ELF-1 (cell line): ENCODE measurements at places on chromosomes 16 and 17.

- DNase-seq = no peak
These were observed 309.5 kb upstream of the PMFBP1 start for GRCh38 chr16:72481419-72481818.

DNA sequence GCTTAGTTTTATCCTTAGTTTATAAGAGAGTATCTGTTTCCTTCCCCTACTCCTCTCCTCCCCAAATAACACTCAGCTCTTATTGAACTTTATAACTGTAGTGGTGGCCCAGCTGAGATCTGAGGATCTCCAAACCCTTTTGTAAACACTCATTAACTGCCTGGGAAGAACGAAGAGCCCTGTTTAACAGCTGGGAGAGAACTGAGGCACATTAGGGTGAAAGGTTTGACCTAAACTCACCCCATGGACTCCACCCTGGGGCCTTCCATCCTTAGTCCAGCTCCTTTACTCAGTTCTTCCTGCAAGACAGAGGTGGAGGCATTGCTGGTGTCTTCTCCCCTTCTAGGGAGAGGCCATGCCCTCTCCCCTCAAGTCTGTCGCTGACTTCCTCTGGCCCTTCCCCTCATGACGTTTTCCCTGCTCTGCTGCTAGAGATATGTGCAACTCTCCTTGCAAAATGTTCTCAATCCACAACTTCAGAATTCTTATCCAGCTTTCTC lies 1.2 kb upstream of the RARA start:
- DNase-seq = no peak

DNA sequence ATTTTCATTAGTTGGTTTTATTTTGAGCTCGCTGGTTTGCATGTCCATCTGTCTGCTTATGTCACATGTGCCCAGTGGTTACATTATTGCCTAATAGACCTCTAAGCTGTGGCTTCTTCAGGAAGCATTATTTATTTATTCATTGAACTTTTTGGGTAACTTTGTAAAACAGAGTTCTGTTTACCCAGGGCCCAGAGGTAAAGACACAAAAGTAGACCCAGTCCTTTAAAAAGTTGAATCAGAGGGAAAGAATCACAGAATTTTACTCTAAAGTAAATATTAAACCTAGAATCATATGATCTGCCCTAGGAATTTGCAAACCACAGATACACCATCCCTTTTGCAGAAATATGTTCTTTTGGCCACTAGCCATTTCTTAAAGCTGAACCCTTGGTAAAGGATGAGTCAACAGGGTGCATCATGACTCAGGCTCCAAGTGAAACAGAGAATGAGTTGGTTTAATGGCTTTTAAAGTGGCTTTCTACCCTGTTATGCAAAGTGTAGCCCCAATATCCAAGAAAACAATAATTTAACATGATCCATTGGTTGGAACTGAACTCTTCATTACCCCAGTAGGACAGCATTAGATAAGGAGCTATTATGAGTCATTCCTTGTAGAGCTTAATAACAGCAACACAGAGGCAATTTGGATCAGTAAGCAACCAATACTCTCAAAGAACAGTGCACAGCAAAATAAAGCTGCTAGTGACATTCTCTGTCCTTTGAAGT lies 236.3 kb downstream of the KCNJ2 start:
- no peak for DNase-seq

GRCh38 chr17:74276051-74276476 lies 2.0 kb downstream of the DNAI2 start:
- DNase-seq = no peak

DNA sequence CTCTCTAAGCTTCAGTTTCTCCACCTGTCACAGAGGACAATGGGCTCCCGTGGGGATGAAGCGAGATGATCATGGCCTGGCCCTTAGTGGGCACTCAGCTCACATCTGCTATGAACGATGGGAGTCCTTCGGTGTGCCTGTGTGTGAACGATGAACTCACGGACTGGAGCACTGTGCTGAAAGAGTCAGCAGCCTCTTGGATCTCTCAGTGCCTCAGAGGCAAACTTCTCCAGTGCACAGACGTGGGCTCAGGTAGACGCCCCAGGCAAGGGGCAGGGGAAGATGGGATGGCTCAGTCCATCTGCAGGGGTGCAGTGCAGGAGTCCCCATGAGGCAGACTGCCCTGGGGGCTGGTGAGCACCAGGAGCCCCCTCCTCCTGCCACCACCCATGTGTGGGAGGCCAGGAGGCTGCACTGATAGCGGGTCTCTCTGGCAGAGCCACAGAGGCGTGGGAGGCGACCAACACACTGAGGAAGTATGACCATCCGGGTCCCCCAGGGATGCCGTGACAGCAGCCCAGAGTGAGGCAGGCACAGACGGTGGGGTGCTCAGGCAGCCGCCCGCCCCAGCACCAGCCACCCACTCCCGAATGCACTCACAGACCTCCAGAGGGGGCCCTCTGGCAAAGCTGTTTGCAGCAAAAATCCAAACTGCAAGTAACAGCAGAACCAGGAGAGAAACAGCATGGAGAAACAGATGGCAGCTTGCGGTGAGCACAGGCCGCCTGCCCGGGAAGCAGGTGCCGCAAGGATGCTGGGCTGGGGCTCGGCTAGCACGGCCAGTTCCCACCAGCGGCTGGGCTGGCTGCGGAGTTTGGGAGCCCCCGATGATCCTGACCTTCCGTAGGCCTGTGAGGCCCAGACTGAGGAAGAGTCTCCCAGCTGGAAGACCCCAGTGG lies 82.7 kb downstream of the RPH3AL start:
- DNase-seq = no peak

- no peak for DNase-seq
These were observed 347.1 kb upstream of the CA10 start for GRCh38 chr17:52505601-52506000.

GRCh38 chr17:40850293-40850972 lies 16.6 kb downstream of the KRT12 start:
- DNase-seq = no peak

- peak; percentile 70 for DNase-seq
These were observed 74.0 kb downstream of the SEC14L1 start for GRCh38 chr17:77214743-77215142.

DNA sequence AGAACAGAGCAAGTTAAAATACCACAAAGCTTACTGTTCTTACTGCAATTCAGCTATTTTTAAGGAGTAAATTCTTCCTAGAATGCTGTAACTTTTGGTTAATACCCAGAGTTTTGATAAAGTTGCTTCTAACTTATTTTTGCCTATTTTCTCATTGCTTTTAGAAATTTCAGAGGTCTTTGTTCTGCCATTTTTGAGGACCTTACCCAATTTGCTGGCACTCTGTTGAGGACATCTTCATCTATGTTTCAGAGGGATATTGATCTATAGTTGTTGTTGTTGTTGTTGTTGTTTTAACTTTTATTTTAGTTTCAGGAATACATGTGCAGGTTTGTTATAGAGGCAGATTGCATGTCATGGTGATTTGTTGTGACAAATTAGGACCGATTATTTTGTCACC lies 111.0 kb upstream of the NACA2 start:
- DNase-seq = no peak

DNA sequence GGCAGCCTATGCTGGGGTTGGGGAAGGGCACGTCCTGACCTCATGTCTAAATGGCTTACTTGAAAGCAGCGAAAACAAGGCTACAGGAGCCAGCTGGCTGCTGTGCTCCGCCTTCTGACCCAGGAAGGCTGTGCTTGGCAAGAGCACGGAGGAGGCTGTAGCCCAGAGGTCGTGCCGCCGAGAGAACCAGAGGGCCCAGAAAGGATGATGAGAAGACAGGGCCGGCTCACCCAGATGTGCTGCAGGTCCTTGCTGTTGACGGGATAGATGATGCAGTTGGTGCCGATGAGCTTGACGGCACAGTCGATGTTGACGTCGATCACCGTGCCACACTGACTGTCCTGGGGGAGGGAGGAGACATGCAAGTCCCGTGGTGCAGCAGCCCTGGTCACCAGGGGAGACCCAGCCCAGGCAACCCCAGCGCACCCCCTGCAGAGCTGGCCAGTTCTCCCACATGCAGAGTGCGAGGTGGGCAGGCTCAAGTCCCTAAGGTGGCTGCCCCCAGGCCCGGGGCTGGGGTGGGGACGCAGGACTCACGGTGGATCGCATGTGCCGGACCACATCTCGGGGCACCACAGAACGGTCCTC lies 20.7 kb downstream of the SPHK1 start:
- no peak for DNase-seq

DNA sequence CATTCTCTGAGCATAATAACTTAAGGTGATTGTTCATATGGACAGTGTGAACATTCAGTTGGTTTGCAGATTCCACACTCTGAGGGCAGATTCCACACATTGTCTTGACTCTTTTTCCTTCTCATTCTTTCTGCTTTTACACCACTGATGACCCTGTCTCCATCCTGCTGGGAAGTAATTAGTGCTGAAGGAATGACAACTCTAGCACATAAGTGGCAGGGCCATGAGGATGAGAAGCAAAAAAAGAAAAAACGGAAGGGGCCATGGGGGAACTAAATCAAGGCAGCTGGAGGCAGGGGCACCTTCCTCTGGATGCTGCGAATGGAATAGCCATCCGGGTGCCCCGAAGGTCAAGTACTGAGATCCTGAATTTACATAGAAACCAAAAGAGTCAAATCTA lies 944.0 kb downstream of the KCNJ2 start:
- DNase-seq = no peak

- no peak for DNase-seq
These were observed 26.2 kb upstream of the PIK3R6 start for GRCh38 chr17:8893621-8894201.

- no peak for DNase-seq
These were observed 21.5 kb upstream of the ADGRG1 start for GRCh38 chr16:57606847-57607501.
